ENCODE measurements at places on chromosomes 2 and 18.

DNA sequence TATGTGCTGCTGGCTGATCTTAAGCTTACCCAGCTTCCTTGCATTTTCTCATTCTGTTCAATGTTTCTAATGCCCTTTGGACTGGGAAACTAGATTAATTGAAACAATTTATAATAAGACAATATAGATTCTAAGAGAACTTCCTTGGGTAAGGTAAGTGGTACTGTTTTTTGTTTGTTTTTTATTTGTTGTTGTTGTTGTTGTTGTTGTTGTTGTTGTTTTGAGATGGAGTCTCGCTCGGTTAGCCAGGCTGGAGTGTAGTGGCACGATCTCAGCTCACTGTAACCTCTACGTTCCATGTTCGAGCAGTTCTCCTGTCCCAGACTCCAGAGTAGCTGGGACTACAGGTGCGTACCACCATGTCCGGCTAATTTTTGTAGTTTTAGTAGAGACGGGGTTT lies 49.1 kb downstream of the CAB39 start:
- DNase-seq: no peak

- DNase-seq: no peak
Measured at GRCh38 chr18:26487437-26487836, 60.9 kb downstream of the KCTD1 start.

DNA sequence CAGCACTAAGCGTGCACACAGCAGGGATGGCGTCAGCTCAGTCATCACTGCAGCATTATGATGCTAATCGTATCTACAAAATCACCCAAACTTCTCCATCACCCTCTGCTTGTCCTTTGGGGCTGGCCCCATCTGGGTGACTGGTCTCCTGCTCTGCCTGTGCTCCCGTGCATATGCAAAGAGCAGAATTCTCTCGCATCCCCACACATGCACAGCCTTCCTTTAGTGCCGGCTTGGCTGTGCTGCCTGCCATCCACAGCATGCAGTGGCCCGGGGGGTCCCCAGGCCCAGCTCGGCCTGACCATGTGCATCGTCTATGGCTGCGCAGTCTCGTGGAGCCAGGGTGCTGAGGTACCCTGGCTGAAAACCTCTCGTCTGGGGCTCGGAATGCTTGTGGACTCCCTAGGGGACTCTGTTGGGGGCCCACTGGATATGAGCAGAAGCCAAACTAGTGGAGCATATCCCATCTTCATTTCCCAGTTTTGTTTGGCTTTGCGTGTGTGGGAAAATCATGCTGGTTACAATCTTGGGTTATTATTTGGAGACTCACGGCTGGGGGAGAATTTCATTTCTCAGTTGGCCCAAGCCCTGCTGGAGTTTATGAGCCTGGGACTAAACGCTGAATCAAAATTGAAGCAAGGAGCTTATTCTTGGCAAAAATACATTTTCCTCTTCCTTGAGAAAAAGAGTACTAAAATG lies 70.9 kb upstream of the HS6ST1 start:
- no peak for DNase-seq

DNA sequence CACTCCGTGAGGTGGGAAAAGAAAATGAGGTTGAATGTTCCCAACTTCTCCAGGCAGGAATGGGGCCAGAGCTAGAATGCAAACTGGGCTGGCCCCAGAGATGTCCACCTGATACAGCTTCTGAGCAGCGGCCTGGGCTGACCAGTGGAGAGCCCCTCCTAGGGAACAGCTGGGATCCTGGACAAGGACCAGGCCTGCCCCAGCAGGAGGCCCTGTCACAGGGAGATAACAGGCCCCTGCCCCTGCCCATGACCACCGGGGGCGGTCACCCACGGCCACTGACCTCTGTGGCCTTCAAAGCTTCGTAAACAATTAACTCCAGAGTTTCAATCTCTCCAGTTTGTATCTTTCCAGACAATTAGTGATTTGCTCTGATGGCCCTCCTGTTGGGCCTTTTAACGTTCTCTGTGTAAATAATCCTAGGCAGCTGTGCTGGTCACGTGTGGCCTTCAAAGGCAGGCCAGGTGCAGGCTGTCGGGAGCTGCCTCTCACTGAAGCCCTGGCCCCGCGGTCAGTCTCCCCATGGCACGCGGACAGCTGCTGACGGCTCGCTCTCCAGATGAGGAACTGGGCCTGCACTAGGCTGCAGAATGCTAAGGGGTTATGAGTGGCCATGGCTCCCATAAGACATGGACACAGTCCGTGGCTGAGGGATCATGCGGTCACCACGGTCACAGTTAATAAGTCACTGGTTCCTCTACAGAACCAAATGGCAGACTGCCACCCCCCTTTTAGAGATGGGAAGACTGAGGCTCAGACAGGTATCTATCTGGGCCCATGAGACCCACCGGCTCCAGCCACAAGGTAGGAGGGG lies 9.2 kb downstream of the HS6ST1 start:
- DNase-seq: no peak

GRCh38 chr2:10016001-10016801 lies 27.1 kb upstream of the KLF11 start:
- DNase-seq: no peak

DNA sequence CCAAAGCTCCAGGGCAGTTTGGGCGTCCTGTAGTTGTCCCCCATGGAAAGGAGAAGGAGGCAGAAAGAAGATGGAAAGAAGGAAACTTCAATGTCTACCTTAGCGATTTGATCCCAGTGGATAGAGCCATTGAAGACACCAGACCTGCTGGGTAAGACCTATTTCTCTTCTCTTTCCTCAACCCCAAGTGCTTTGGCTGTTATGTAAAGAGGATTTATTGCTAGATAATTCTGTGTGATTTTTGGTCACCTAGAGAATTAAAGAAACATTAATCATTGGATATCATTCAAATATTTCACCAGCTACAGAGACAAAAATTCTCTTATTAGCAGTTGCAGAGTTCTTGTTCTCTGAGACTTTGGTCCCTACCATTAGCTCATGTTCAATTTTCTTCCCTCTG lies 1.9 kb downstream of the GALNT5 start:
- DNase-seq: no peak

DNA sequence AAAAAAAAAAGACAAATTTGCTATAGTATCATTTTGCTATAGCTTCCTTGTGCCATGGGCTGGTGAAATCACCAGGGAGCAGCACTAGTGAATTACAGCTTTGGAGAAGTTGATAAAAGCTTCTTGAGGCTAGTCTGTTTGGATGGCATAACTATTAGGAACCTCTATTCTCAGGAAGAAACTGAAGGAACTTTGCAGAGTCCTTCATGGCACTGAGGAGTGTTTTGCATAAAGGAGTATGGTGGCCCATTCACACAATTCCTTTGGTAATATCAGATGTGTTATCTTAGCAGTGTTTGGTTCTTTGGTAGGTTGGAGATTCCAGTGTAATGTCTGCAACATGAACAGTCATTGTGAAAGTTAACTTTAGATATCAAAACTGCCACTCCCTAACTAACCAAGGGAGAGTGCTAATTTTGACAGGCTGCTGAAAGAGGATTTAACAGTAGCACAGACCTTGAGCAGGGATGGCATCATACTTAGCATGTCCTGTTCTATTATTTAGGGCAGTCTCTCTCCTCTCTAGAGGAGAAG lies 76.6 kb upstream of the ZFP36L2 start:
- no peak for DNase-seq

GRCh38 chr2:54556621-54557121 lies 100.5 kb downstream of the SPTBN1 start:
- no peak for DNase-seq

DNA sequence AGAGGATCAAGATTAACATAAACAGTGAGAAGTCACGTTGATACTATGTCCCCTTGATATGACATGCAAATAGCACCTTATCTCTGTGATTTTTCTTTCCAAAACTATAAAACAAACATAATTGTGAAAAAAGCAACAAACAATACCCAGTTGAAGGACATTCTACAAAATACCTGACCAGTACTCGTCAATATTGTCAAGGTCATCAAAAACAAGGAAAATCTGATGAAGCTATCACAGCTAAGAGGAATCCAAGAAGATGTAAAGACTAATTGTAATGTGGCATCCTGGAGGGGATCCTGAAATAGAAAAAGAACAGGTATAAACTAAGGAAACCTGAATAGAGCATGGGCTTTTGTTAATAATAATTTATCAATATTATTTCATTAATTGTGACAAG lies 321.5 kb upstream of the MAP2 start:
- DNase-seq: no peak

DNA sequence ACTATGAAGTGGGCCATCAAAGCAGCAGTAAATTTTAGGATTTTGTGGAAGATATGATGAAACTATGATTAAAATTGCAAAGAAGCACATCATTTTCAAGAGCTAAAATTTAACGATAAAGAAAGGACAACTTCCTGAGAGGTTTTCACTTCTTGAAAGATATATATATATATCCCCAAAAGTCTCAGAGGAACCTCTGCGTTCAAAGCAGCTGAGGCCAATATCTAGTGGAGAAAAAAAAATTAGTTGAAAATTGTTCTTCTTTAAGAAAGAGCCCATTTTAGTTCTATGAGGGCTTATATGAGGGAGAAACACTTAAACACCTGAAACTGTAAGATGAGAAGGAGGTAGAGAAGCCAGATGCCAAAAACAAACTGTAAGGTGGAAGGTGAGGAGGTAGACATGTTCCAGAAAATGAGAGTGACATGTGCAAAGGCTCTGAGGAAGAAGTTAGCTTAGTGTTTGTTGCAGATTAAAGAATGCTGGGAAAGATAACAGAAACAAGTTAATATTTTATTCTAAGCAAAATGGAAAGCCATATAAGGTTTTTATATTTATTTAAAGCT lies 72.9 kb upstream of the VRK2 start:
- no peak for DNase-seq

GRCh38 chr2:108145557-108146326 lies 94.0 kb upstream of the SULT1C3 start:
- DNase-seq: no peak

All from stimulated activated CD8-positive, alpha-beta memory T cell treated with anti-CD3 and anti-CD28 coated beads, Interleukin-7, amount 100 ng/mL, for 48 hours (primary cell).